Left lobe of liver (tissue), 2 donors: ENCODE measurements at places on chromosomes 7 and 10. TPM values are rescaled to one million over a fixed set of nuclear protein-coding genes. Genes with fewer than 3 reads are reported as not detected.

DNA sequence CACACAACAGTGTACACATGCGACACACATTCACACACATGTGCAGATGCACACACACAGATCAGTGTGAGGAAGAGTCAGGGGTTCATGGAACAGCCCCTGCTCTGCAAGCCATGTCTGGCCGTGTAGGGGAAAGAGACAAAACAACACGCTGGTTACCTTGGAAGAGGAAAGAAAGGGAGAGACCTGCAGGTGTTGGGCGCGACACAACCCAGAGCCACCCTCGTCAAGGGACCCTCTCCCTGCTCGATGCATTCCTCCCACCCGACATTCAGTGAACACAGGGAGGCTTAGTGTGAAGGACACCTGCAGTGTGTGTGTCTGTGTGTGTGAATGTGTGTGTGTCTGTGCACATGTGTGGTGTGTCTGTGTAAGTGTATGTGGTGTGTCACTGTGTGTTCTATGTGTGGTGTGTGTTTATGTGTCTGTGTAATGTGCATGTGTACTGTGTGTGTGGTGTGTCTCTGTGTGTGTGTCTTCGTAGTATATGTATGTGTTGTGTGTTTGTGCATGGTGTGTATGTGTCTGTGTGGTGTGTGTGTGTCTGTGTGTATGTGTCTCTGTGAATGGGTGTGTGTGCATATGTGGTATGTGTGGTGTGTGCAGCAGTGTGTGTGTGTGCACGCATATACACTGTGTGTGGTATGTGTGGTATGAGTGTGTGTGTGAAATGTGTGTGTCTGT, 69.5 kb upstream of the PITRM1 start:
- DNase-seq = no peak

GRCh38 chr7:135904282-135904681, 72.9 kb downstream of the MTPN start:
- no peak for DNase-seq

- DNase-seq = no peak
These were observed 113.0 kb downstream of the LRMDA start for GRCh38 chr10:75544386-75544785.

BTBD16 gene
- 1.5 TPM for total RNA-seq

- DNase-seq = no peak
These were observed 69.0 kb downstream of the CREB5 start for GRCh38 chr7:28481091-28481926.

- DNase-seq = no peak
These were observed 62.0 kb downstream of the BBS9 start for GRCh38 chr7:33191340-33191739.
